ENCODE measurements at places on chromosomes 1 and 21. TPM values are rescaled to one million over a fixed set of nuclear protein-coding genes. Genes with fewer than 3 reads are reported as not detected.

DNA sequence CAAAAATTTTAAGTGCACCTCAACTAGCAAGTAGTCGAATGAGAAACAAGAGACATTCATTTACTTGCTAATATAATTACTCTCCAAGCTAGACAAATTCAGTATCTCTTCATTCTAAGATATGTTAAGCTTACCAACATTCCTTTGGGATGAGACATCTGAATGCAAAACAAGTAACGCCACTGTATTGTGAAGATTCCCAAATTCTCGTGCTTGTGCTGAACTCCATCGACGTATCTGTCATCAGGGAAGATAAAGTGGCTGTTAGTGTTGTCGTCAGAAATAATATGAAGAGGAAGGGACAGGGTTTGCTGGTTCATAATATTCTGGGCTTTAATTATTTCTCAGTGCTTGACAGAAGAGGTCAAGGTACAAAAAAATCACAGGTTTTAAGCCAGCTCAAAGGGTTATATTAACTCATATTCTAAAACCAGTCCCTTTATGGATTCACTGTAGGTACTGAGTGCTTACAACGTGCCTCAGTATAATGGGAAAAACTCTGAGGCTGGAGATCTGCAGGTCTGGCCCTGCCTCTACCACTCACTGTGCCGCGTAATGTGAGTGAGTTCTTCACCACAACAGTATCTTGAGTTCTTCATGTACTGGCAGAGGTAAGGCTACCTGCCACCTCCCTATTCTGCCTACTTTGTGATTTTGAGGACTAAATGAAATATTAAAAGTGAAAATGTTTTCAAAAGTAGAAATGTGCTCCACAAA is 42.0 kb downstream of the PCSK9 start:
- no peak for DNase-seq

The SERTAD4 gene
- polyA plus RNA-seq: 3.3 TPM

The GREM2 gene
- polyA plus RNA-seq: 0.65 TPM

The RHD gene
- 2.1 TPM for polyA plus RNA-seq

The CFAP141 gene
- not detected for polyA plus RNA-seq
